Stimulated activated effector memory CD8-positive, alpha-beta T cell treated with anti-CD3 and anti-CD28 coated beads, Interleukin-12 subunit alpha, Interleukin-12 subunit beta, amount 100 ng/mL, for 72 hours (primary cell): ENCODE measurements at places on chromosomes 3 and 15.

GRCh38 chr15:90264671-90265070 lies 801 bp upstream of the NGRN start:
- peak; percentile 18 for DNase-seq

- no peak for DNase-seq
Measured at GRCh38 chr15:31328428-31328968, 1.9 kb downstream of the KLF13 start.

DNA sequence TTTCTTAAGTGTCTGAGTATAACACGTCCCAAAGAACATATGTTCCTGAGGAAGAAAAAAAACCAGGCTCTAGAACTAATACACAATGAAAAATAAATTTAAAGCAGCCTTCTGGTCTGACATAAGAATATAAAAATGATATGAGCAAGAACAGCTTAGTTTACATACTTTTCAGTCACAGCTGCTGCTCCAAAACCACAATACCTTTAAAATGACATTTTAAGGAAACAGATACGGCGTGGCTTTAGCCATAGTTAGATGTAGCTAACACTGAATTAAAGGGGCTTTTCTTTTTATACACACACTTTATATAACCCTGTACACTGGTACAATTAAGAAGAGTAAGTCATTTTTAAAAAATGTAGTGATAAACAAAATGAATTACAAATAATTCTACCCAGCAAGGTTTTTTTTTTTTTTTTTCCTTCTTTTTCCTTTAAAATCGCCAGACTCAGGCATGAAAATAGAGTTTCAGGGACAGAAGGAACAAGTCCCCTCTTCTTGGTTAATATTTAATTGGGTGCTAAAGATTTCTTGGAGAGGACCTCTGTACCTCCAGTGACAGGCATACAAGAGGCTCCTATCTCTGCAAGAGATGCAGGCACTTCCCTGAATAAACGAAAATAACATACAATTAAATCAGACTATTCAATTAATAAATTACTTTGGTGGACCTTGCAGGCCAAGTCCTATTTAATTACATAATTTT lies 265.6 kb downstream of the FOXP1 start:
- DNase-seq = no peak

DNA sequence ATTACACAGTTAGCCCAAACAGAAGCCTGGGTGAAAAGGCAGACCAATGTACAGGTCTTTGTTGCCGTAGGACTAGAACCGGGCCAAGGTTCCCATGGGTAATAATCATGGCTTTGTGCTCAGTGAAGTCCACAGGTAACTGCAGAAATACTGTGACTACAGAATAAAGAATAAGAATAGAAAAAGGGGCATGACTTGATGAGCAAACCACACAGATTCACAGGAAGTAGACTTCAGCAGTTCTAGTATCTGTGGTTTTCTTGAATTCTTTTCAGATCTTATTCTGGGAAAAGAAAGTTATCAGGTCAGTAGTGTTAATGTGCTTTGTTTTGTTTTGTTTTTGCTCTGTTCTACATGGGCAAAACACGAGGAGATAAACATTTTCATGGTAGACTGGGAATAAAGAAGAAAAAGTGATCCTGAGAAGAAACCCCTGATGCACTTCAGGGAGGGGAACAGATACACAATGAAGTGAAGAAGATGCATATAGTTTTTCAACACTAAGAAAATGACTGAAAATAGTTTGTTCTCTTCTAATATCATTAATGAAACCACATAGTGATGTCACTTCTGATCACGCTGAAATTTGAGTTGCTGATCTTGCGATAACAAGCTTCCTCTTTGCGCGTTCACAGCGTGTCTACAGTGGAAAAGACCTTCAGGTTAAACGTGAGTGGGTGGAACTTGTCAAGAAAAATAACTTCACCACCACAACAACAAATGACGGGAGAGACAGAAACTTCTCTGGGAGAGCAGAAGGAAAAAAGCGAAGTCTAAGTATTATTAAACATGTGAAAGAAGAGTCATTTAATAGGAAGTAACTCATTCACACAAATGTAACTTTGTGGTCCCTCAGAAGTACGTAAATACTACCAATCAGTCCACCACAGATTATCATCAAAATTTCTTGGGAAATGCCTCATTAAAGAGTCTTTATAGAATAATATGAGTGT lies 315.8 kb upstream of the SATB1 start:
- peak; percentile 30 for DNase-seq

DNA sequence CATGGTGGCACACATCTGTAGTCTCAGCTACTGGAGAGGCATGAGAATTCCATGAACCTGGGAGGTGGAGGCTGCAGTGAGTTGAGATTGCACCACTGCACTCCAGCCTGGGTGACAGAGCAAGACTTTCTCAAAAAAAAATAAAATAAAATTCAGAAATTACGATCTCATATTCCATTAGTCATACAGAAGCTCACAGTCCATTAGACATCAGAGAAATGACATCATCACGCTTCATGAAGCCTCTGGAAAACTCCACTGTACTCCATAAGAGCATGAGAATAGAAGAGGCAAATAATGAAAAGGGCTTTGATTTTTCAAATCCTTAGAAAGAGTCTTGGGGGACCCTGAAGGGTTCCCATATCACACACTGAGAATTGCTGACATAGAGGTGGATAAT lies 145.0 kb upstream of the MITF start:
- no peak for DNase-seq

GRCh38 chr3:36364260-36364659 lies 16.0 kb upstream of the STAC start:
- DNase-seq = no peak

DNA sequence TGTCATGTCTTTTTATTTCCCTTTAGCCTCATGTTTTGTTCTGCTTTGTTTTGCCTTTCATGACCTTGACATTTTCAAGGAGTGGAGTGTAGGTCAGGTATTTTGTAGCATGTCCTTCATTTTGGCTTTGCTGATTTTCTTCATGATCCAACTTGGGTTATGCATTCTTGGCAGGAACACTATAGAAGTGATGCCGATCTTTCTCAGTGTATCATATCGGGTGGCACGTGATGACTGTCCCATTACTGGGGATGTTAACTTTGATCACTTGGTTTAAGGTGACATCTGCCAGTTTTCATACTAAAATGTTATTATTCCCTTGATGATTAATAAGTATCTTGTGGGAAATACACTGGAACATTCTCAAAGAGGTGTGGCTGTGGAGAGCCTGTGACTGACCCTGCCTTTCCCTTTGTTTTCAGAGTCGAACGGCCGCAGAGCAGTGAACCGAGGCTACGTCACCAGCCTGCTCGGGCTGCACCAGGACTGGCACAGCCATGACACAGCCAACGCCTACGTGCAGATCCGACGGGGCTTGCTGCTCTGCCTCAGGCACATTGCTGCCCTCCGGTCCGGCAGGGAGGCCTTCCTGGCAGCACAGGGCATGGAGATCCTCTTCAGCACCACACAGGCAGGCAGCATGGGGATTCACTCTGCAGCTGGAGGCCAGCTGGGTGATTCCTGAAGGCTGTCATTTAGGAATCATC lies 167.7 kb downstream of the AGBL1 start:
- no peak for DNase-seq

DNA sequence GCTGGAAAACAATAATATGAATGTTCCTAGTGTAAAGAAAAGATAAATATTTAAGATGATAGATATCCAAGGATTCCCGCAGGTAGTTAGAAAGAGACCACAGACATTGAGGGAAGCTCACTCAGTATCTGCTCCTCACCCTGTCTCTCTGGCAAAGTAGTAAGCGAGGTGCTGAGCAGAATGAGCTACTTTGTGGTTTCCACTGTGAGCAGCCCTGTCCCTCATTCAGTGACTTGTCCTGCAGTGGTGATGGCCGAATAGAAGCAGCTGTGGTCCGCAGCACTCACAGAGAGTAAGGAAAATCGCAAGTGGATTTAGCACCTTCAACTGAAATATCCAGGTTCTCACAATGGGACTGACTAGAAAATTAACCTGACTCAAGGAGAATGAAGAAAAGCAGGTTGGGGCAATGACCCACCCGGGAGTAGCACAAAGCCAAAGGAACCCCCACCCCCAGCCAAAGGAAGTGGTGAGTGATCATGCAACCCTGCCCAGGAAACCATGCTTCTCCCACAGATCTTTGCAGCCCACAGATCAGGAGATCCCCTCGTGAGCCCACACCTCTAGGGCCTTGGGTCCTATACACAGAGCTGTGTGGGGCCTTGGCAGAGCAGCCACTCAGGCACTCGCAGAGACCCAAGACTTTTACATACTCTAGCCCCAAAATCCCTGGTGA lies 21.8 kb upstream of the SLC25A38 start:
- DNase-seq = peak; percentile 70

GRCh38 chr3:103218146-103218545 lies 783.3 kb downstream of the ZPLD1 start:
- DNase-seq = no peak

- DNase-seq = no peak
Measured at GRCh38 chr3:39542588-39542988, 75.1 kb downstream of the MOBP start.

DNA sequence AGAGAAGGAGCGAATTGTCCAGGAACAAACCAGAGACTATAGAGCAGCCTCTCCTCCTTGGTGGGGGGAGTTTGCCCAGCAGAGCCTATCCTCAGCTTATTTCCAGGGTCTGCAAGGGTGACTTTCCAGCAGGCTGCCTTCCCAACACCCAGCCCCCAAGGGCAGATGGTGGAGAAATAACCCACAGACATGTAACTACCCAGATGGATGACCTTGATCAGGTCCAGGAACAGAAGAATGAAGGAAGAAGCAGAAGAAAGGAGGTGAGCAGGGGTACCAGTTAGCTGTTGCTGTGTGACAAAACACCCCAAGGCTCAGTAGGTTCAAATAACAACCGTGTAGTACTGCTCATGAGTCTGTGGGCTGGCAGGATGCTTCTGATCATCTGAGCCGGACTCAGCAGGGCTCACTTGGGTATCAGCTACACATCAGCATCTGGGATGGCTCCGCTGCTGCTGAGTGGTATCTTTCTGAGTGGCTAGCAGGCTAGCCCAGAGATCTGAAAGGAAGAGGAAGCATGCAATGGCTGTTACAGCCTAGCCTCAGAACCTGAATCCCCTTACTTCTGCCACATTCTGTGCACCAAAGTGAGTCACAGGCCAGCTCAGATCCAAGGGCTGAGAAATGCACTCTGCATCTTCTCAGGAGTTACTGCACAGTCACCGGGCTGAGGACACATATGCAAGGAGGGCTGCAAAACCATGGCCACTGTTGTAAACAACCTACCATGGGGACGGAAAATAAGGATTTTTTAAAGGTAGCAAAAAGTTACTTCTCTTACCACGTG lies 22.2 kb upstream of the TXNRD3 start:
- no peak for DNase-seq

DNA sequence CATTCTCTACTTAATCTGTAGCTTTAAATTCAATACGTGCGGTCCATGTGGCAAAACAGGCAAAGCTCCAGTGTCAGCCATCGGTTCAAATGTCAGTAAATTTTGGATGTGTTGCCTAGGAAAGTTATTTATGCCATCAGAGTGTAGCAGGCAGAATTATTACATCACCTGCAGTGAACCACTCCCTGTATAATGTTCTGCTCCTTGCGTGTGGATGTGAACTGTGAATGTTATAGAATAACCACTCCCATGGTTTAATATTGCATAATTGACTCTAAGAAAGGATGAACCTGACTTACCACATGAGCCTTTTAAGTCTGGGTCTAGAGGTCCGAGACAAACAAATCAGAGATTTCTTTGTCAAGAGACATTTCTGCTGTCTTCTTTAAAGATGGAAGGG lies 145.5 kb downstream of the GOLIM4 start:
- DNase-seq = no peak

DNA sequence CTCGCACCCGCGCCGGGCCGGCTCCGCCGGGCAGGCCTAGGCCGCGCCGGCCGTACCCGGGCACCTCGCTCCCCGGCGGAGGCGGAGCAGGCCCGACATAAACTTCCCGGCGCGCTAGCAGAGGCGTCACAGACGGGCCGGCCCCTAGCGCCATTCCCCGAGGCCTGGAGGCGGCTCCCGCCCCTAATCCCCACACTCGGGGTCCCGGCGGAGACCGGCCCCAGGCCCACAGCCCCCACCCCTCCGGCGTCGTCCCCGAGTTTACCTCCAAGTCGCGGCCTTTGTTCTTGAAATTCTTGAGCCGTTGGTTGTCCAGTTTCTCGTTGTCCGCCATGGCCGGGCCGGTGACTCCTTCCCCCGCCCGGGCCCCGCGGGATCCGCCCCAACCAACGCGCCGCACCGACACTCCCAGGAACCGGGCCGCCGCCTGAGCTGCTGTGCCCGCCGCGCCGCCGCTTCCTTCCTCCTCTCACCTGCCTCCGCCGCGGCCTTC lies 376 bp downstream of the KPNA4 start:
- no peak for DNase-seq

DNA sequence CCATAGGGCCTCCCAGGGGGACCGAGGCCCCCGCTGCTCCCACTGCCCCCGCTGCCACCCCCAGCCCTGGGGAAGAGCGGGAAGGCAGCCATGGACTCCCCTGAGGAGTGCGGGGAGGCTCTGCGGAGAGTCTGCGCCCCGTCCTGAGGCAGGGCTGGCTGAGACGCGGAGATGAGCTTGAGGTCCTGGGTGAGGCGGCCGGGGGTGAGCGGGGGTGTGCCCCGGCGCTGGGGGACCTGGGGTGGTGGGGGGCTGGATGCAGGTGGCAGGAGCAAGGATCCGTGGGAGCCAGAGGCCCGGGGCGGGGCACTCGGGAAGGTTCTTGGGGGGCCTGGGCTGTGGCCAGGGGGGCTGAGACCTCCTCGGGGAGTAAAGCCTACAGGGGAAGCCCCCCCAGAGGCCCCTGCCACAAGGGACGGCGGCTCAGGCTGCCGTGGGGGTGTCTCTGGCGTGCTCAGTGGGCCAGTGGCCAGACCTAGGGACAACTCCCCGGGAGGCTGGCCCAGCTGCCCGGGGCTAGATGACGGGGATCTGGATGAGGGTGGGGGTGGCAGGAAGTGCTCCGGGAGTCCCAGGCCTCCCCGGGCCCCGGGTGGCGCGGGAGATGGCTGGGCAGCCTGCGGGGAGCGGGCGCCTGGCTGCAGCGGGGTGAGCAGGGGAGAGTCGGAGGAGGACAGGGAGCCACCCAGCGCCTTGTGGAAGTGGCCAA lies 45.9 kb downstream of the HCN4 start:
- DNase-seq = no peak

GRCh38 chr3:110933821-110934426 lies 137.7 kb upstream of the NECTIN3 start:
- no peak for DNase-seq

- DNase-seq = no peak
Measured at GRCh38 chr3:53159156-53160060, 1.6 kb upstream of the PRKCD start.

GRCh38 chr3:172528677-172529076 lies 5.4 kb upstream of the TNFSF10 start:
- DNase-seq = no peak

GRCh38 chr15:96336108-96336595 lies 5.7 kb downstream of the NR2F2 start:
- no peak for DNase-seq

DNA sequence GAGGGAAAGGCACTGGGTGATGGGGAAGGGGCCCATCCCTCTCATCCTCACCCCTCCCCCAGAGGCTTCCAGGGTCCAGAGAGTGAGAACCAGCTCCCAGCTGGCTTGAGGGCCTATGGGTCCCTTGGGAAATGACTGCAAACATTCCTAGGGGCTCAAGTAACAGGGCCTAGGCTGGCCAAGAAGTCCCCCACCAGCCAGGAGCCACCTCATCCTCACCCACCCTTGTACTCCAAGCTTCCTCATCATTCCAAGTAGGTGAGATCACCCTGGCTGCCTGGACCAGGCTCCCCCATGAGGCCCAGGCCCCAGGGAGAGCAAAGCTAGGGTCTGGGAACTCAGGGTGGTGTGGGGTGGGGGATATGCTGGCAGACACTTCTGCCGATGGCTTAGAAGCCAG lies 14.8 kb downstream of the LOXL1 start:
- DNase-seq = no peak

- DNase-seq = no peak
Measured at GRCh38 chr15:91384189-91384730, 284.2 kb downstream of the SV2B start.

- no peak for DNase-seq
Measured at GRCh38 chr3:179446501-179446900, 4.8 kb downstream of the GNB4 start.
